ENCODE measurements at places on chromosomes 1 and 21.

- no peak for DNase-seq
Measured at GRCh38 chr1:215140135-215140534, 57.6 kb downstream of the KCNK2 start.

- no peak for DNase-seq
Measured at GRCh38 chr1:234108921-234109320, 204.4 kb downstream of the SLC35F3 start.

GRCh38 chr1:18901952-18902522 lies 318 bp downstream of the ALDH4A1 start:
- DNase-seq = no peak

- no peak for DNase-seq
Measured at GRCh38 chr1:108734171-108734865, 12.2 kb upstream of the STXBP3 start.

- DNase-seq = no peak
Measured at GRCh38 chr21:38661197-38661871, 144.4 kb upstream of the ETS2 start.

DNA sequence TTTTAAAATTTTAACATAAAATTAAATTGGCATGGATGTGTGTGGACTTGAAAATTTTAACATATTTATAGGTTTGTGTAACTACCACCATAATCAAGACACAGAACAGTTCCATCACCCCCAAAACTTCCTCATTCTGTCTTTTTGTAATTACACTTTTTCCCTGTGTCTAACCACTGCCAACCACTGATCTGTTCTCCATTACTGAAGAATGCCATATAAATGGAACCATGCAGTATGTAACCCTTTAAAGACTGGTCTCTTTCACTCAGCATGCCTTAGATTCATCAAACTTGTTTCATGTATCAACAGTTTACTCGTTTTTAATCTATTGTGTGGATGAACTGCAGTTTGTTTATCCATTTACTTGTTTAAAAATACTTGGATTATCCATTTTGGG lies 13.0 kb upstream of the AHCYL1 start:
- DNase-seq = no peak

DNA sequence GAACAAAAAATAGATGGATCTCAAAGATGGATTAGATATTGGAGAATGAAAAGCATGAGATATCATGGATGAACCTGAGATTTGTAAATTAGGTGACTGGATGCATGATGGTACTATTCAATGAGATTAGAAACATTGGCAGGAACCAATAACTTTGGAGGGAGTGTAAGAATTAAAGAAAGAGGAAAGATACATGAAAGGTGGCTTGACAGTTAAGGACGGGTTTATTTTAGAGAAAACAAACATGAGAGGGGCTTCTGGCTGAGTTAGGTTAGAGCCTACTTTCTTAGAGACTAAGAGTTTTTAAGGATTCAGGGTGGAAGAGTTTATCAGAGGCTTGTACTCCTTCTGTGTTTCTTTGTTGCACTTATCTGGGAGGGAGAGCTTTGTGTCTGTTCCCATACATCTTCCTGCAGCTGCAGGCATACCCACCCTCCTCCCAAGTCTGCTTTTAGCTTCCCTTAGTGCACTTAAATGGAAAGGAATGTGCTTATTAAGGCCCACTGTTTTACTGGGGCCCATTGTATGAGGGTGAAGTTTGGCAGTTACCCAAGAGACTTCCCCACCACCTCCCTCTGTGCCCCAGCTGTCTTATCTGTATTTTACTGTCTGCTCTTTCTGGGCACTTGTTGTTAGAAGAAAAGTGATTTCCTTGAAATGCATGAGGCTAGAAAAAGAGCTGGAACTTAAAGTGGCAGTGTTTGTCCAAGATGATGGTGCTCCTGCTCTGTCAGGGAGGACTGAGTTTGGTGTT lies 26.1 kb upstream of the CR2 start:
- DNase-seq = no peak

- DNase-seq = no peak
Measured at GRCh38 chr21:28154121-28154520, 838.6 kb downstream of the LTN1 start.

GRCh38 chr1:219149953-219150352 lies 23.7 kb upstream of the LYPLAL1 start:
- no peak for DNase-seq

GRCh38 chr1:61463220-61463619 lies 261.7 kb downstream of the TM2D1 start:
- DNase-seq = no peak

GRCh38 chr1:197464044-197464443 lies 196.0 kb downstream of the CRB1 start:
- DNase-seq = no peak

DNA sequence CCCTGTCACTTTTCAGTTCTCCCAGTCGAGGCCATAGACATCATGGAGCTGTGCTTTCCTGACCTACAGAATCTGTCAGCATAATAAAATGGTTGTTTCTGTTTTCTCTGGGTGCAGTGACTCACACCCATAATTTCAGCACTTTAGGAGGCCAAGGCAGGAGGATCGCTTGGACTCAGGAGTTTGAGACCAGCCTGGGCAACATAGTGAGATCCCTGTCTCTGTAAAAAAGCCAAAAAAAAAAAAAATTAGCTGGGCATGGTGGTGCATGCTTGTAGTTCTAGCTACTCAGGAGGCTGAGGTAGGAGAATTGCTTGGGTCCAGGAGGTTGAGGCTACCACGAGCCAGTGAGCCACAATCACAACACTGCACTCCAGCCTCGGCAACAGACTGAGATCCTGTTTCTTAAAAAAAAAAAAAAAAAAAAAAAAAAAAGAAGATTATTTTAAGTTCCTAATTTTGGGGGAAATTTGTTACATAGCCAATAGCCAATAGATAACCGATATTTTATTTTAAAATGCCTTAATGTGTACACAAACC lies 196.2 kb downstream of the ADSS2 start:
- no peak for DNase-seq

DNA sequence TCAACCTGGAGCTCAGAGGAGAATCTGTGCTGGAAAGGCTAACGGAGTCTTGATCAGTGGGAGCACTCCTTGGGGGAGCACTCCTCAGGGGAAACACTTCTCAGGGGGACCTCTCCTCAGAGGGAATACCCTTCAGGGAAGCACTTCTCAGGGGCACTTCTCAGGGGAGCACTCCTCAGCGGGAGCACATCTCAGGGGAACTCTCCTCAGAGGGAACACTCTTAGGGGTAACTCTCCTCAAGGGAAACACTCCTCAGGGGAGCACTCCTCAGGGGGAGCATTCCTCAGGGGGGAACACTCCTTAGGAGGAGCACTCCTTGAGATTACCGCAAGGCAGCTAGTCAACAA lies 41.2 kb downstream of the CD2 start:
- DNase-seq = no peak

Data from CD4-positive, alpha-beta T cell treated with Interleukin-21 for 1 hour (primary cell).